ENCODE measurements at places on chromosomes 16 and 17.

DNA sequence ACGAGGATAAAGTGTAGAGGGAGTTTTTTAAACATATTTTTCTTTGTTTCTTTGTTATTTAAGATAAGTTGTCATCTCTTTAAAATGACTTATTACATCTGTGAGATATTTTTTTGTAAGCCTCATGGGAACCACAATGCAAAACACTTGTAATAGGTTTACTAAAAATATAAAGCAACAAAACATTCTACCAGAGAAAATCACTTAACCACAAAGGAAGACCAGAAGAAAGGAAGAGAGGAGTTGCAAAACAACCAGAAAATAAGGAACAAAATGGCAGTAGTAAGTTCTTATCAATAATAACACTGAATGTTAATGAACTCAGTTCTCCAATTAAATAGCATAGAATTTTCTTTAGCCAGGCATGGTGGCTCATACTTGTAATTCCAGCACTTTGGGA lies 22.9 kb downstream of the DHRS7B start:
- DNase-seq, result no peak

DNA sequence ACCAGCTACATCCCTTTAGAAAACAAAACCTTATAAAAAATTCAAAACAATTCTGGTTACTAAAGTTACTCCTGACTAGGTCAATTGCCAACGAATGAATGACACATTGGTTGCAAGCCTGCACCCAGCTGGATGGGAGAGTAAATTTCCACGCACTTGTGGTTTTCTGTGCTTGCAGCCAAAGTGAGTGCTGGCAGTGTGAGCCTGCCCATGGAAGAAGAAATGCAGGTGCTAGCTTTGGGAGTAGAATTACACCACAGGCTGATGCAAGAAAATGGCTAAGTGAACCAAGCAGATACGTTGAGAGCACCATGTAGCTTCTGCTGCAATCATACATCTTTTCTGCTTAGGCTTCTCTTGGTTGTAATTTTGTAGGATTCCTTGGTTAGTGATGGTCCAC lies 74.6 kb downstream of the SYCE1L start:
- no peak for DNase-seq

- no peak for DNase-seq
Observed at GRCh38 chr16:85117418-85117817, 5.1 kb upstream of the CIBAR2 start.

DNA sequence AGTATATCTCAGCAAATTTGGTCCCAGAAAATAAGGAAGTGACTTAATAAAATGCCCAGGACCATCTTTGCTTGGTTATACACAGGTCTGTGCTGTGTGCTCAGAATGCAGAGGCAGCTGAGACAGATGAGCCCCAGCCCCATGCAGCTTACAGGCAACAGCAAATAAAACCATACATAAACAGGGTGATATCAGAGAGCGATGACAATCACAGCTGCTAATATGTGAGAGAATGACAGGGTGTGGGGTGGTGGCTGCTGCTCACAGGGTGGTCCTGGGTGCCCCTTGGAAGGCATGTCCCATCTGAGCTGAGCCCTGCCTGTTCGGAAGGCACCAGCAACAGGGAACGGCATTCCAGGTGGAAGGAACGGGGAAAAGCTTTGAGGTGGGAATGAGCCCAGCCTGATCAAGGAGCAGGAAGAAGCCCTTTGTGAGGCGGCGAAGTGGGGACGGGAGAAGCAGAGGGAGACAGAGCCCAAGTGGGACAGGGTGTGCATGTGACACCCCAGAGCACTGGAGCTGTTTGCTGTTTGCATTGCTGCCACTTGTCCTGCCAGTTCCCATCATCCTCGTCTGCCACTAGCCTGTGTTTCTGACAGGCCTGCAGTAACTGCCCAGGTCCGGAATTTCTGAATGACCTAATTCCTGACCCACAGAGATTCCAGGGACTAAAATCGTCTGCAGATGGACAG lies 150.5 kb downstream of the KATNIP start:
- no peak for DNase-seq

- no peak for DNase-seq
Observed at GRCh38 chr17:75077496-75078283, 10.1 kb upstream of the SLC16A5 start.

DNA sequence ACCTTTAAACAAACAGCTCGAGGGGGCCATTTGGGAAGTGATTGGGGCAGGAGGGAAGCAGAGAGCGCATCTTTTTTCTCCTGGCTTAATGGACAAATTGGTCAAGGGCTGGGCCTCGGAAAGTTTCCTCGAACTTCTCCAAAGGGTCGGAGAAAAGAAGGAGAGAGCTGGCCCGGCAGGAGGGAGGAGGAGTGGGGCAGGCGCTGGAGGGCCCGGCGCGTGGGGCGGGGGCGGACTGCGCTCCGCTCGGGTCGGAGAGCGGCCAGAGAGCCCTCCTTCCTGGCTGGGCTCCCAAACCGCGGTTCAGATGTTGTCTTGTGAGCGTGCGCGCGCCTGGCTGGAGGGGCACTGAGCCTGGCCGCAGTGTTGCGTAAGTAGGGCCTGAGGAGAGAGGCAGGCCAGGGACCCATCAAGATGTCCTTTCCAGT lies 1.2 kb downstream of the MMP2 start:
- no peak for DNase-seq

DNA sequence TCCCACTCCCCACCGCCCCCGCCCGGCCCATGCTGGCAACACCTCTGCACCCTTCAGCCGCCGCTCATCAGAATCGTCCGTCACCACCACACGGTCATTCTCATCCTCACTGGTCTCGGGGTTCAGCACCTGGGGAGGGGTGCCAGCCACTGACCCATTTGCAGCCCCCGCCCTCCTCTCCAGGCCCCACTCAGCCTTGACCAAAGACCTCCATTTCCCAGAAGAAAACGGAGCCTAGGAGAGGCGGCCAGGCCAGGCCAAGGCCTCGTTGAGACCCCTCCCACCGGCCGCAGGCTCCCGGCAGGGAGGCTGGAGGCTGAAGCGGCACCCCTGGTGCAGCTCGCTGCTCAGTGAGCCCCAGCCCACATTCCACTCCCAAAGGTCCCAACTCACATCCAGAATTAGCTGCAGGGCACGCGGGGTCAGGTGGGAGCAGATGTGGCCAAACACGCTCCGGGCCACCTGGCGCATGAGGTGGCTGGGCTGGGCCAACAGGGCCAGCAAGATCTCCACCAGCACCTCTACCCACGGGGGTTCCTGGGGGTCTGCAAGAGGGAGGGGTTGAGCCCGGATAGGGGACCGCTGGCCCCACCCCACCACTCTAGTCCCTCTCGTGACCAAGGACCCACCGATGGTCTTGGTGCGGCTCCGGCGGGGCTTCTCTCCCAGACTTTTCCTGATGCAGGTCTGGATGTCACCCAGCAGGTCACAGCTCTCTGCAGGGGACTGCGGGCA lies 9.8 kb downstream of the MYBBP1A start:
- no peak for DNase-seq

DNA sequence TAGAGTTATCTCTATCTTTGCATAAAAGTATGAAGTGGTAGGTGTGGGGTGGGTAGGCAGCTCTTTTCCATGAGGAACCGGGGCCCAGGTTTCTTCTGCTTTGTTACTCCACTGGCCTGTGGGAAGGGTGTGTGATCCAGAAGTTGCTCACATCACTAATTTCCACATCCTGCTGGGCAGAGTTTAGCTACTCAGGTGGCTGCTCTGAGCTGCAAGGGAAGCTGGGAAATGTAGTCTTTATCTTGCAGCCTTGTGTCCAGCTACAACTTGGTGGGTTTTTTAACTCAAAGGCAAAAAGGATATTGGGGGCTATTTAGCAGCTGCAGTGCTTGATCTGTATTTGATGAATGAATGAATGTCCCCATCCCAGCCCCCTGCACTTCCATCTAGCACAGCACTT lies 335.3 kb downstream of the SNX29 start:
- no peak for DNase-seq

Data from stimulated activated CD8-positive, alpha-beta memory T cell treated with anti-CD3 and anti-CD28 coated beads, Interleukin-4, amount 100 ng/mL, for 4 hours (primary cell).